ENCODE measurements at places on chromosomes 1 and 21.

DNA sequence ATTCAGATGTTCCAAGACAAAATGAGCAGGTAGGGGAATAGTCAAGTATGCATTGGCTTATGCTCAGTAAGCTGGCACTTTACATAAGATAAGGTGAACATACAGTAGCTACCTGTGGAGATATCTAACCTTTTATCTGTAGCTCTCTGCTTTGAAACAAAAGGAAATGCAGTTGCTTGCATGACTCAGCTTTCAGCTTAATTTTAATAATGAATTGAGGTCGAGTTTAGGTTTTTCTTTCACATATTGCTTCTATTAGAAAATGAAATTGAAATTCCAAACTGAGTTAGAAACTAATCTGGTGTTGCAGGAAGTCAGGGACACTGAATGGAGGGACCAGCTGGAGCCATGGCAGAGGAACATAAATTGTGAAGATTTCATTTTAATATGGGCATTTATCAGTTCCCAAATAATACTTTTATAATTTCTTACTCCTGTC lies 8.3 kb downstream of the FRRS1 start:
- no peak for DNase-seq

DNA sequence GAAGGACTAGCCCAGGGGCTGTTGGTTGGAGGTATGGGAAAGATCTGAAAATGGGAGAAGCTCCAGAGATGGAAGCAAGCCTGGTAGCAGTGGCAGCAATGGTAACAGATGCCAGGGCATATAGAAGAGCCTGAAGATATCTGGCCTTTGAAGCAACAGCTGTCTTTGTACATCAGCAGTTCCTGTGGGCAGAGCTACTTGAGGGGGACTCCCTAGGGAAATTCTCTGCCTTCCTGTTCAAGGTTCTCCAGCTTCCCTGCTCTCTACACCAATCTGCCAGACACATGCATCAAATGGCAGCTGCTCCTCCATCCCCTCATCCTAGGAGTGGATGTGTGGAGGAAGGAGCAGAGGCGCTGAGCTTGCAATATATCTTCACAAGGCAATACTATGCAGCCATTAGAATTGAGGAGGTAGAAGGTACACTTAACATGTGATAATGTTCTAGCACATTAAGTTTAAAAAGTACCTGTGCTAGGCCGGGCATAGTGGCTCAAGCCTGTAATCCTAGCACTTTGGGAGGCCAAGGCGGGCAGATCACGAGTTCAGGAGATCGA lies 2.2 kb downstream of the TMEM35B start:
- no peak for DNase-seq

GRCh38 chr1:53359225-53359933 lies 31.5 kb upstream of the LRP8 start:
- DNase-seq, result no peak

DNA sequence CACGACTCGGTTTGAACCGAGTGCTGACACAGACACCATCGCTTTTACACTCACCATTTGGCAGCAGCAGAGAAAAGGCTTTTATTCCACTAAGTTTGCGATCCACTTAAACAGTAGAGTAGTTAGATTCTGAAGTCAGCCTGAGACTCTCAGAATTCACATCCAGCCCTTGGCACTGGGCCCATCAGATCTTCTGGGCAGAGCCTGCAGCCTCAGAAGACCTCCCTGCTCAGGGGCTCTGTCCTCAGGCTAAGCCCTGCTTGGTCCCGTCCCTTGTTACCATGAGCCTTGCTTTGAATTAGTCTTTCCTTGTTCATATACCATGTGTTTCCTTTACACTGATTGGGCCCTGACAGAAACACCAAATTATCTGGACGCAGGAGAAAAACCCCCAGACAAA lies 41.4 kb upstream of the AJAP1 start:
- no peak for DNase-seq

GRCh38 chr1:165434281-165434680 lies 10.6 kb downstream of the RXRG start:
- DNase-seq, result no peak

DNA sequence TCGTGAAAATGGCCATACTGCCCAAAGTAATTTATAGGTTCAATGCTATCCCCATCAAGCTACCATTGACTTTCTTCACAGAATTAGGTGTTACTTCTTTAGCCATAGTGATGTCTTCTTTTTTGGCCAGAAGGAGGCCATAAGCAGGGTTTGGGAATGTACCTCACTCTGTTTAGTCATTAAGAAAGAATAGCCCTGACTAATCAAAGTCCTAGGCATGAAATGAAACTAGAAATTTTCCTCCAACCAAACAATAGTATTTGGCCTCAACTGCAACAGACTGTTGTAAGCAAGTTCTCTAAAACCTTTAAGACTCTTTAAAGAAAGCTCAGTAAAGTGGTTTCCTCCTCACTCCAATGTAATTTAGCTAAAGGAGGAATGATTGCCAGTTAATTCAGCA lies 163.9 kb downstream of the AKT3 start:
- no peak for DNase-seq

DNA sequence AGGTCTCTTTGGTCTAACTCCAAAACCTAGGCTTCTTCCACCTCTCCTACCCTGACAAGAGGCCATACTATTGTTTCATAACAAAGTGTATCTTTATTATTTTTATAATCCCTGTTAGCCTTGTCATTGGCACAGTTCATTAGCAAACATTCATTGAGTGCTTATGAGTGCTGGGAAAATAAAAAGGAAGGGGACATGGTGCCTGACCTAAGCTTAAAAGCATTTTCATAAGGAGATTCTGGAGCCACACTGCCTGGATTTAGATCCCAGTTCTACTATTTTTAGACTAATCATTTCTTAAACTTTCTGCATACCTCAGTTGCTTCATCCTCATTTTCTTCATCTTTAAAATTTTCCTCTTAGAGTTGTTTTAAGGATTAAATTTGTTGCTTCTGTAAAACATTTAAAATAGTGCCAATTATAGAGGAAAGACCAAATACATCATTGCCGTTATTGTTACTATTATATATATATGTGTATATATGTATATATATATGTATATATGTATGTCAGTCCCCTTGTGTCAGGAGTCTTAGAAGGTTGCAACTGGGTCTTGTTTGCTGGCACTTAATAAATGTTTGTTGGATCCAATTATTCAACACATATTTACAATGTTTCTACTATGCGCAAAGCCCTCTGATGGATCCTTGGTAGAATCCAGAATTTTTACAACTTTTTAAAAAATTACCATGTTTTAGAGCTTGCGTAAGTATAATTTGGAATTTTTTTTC lies 250.9 kb upstream of the SGIP1 start:
- DNase-seq, result no peak

DNA sequence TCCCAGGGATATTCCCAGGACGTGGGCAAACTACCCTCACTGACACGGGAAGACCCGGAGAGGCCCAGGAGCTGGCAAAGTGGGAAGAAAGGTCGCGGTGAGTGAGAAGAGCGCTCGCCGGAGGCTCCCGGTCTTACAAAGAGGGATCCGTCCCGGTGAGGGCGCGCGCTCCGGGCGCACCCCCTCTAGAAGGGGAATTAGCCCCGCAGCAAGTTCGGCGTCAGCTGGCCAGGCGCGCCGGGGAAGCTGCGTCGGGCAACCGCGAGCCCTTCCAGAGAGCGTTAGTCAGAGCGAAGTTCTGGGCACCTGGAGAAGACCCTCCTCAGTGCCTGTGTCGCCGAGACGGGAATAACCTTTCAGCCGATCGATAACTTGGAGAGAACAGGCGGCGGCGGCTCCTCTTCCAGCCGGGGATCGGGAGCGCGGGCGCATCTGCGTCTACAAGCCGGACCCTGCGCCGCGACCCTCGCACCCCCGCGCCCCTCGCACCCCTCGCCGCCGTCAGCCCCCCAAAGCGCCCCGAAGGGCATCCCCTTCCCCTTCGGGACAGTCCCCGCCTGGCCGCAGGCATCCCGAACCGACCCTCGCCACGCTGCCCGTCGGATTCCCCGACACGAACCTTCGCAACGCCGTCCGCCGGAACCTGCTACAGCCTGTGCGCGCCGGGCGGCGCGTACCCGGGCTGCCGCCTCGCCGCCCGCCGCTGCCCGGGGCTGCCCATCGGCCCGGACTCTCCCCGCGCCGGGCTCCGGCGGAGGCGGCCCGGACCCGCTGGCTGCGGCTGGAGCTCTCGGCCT lies 485 bp downstream of the SIPA1L2 start:
- peak; percentile 10 for DNase-seq

DNA sequence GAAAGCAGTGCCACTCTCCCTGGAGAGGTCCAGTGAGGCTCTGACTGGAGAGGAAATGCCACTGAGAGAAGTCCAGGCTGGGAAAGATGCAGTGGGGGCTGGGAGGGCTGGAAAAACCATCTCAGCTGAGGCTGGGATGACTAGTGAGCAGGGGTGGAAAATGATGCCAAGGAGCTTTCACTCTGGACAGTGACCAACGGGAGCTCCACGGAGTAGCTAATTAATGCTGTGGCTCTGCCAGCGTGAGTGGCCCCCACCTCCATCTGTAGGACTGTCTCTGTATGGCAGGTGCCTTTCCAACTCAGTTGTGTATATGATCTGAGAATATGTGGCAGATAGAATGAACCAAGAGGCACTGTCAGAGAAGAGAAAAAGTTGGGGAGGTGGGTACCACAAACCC lies 86.7 kb downstream of the DDX20 start:
- DNase-seq, result peak; percentile 75

DNA sequence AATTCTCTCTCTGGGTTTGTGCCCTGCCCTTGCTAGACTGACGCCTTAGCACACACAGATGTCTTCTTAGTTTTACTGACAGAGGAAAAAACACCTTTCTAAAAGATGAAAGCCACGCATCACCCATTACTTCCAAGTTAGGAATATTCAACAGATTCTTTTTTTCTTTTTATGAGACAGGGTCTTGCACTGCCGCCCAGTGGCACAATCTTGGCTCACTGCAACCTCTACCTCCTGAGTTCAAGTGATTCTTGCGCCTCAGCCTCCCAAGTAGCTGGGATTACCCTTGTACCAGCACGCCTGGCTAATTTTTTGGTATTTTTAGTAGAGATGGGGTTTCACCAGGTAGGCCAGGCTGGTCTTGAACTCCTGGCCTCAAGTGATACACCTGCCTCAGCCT lies 169.2 kb downstream of the APP start:
- DNase-seq, result no peak

DNA sequence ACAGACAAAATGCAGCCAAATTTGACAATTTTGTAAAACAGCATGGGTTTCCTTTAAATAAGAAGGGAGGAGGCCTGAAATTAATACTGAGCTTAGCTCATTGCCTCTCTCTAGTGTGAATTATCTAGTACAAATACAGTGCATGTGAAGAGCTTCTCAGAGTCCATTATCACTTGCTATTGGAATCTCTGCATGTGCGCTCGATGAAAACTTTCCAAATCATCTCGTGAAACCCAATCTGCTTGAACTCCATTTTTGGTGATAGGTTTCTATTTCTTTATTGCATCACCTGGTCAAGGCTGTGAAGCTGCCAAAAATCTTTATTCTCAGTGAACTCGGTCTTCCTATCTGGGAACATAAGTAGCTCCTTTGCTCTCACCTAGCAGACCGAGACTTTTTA lies 49.5 kb upstream of the LYPLAL1 start:
- no peak for DNase-seq

GRCh38 chr1:66778969-66779368 lies 22.1 kb downstream of the INSL5 start:
- DNase-seq, result no peak

DNA sequence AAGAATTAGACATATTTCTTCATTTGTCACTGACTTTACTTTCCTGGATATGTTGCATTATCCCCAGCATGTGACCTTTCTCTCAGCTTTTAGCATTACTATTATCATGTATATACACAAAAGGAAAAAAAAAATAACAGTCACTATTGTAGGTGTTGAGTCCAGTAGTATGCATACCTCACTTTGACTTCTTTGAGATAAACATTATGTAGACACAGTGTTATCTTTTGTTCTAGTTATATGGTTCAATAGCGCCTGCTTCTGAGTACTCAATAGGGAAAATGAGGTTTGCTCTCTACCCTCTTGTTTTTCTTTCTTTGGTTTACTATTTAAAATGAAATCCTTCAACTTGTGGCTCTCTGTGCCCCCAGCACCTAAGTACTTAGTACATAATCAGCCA lies 409.6 kb upstream of the PKN2 start:
- DNase-seq, result no peak

DNA sequence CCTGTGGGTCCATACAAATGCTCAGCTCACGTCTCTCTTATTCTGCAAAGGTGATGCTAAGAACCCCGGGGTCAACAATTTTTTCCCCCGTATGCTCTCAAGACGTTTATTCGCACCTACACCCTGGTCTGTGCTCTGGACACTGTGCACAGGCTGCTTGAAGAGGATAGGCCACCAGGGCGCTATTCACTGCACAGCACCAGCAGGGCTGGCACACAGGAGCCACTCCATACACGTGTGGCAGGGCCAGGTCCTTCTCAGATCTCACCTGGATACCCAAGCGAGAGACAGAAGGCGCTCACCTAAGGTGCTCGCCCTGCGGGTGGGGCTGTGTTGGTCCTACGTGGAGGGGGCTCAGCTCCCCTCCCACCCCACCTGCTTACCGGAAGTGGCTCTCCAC lies 16.7 kb downstream of the TMEM63A start:
- no peak for DNase-seq

DNA sequence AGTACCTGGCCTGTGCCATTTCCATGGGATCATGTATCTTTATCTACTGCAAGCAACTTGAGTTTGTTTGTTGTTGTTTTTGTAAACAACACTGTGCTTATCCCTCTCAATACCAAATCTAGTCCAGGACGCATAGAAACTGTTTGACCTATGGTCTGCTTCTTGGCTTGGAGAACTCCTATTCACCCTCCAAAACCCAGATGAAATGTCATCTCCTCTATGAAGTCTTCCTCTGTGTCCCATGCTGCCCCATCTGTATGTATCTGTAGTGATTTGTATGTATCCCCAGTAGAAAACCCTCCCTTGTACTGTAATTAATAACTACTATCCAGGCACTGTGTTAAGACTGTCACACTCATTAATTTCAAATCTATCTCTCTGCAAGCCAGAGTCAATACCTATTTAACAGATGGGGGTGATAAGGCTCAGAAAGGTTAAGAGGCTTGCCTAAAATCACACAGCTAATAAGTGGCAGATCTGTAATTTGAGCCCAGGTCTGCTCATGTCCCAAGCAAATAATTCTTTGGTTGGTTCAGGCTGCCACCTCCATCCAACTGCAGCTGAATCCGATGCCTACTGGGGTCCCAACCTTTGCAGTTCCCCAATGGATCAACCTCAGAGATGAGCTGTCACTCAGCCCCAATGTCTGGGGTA lies 24.6 kb upstream of the ECE1 start:
- no peak for DNase-seq

Data from cerebellum (tissue), 4 donors.